Kidney (tissue), 22 donors: ENCODE measurements at places on chromosomes 2 and 18. TPM values are rescaled to one million over a fixed set of nuclear protein-coding genes. Genes with fewer than 3 reads are reported as not detected.

- no peaks in the 10 kb centered on the region for H3K4me1 ChIP-seq
- H3K4me3 ChIP-seq = no peak overlapping the region
- no peak for DNase-seq
- no peak overlapping the region for H3K27ac ChIP-seq
- no peaks in the 10 kb centered on the region for H3K36me3 ChIP-seq
- H3K27me3 ChIP-seq = no peaks in the 10 kb centered on the region
Observed at GRCh38 chr2:230307485-230307884, 19.5 kb upstream of the SP140L start.

GRCh38 chr2:236794176-236794957, 224.7 kb downstream of the ACKR3 start:
- no peak overlapping the region for H3K27ac ChIP-seq
- no peaks in the 10 kb centered on the region for H3K36me3 ChIP-seq
- no peaks in the 10 kb centered on the region for H3K4me1 ChIP-seq
- no peak overlapping the region for H3K4me3 ChIP-seq
- no peaks in the 10 kb centered on the region for H3K27me3 ChIP-seq

- H3K27ac ChIP-seq = peak overlapping the region; percentile 85
- peak overlapping the region; percentile 90 for H3K4me3 ChIP-seq
- no peak for DNase-seq
- H3K36me3 ChIP-seq = peaks cover 54% of the 10 kb centered on the region
Observed at GRCh38 chr2:219178377-219179175, 501 bp downstream of the RETREG2 start.

DNA sequence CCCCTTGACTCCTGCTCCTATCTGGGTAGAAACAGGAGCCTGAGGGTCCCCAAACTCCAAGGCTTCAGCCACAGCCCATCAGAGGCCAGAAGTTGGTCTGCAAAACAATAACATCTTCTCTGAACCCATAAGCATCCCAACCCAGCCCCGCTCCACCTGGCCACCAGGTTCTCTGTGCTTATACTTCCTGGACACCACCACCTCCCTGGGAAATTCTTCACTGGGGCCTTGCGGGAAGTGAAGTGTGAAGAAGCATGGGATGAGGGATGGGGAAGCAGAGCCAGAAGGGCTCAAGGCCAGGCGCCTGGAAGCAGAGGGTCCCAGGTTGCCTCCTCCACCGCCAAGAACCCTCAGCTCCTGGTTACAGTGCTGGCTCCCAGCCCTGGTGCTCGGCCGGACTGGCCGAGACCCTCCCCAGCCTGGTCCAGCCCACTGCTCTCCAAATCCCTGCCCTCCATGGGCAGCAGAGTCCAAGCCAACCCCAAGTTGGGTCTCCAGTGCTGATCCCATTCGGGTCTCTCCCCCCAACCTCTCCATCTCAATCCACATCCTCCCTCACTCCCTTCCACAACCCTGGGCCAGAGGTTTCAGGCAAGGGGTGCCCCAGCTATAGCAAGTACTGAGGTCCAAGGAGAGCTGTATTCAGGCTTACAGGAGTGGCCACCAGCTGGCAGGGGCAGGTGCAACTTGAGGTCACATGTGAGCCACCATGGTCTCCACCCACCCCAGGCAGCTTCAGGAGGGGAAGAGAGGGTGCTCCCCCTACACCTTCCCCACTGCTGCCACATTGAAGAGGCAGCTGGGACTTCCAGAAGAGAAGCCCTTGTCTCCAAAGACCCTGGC, 60.7 kb downstream of the TNS1 start:
- H3K36me3 ChIP-seq = no peaks in the 10 kb centered on the region
- H3K4me1 ChIP-seq = peaks cover 55% of the 10 kb centered on the region
- no peaks in the 10 kb centered on the region for H3K27me3 ChIP-seq
- DNase-seq = no peak
- peak overlapping the region; percentile 98 for H3K4me3 ChIP-seq

DNA sequence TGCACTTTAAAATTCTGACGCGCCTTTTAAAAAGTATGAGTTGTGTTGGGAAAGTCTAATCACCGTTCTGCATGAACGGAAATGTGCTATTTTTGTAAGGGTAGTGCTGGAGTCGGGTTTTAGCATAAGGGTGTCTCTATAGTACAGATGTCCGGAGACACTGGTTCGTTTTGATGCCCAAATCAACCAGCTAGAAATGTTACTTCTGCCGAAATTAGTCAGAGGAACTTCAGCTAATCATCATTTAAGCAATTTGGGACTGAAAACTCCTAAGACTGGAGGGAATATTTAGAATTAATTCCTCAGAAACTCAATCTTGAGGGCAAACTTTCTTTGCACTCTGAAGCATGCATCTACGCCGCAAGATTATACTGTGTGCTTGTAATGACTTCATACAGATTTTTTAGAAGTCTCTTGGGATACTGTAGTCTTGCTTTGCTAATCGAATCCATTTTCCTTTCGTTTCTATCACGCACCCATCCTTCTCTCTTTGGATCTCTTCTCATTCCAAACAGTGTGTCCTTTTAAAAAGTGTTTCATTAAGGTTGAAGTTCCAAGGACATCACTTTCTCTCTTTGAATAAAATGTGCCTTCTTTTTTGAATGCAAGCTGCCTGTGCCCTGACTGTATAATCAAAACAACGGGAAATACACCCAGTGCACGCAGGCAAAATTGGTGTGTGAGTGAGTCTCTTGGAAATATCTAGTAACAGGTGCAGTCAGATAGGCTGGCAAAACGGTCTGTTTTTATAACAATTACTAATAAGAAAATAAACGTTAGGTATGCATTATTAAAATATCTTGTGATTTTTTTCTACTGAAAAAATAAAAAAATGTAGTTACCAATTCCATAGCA, 270.9 kb upstream of the TCF4 start:
- DNase-seq = no peak
- no peaks in the 10 kb centered on the region for H3K36me3 ChIP-seq
- H3K27me3 ChIP-seq = no peaks in the 10 kb centered on the region
- no peak overlapping the region for H3K27ac ChIP-seq
- no peaks in the 10 kb centered on the region for H3K4me1 ChIP-seq

DNA sequence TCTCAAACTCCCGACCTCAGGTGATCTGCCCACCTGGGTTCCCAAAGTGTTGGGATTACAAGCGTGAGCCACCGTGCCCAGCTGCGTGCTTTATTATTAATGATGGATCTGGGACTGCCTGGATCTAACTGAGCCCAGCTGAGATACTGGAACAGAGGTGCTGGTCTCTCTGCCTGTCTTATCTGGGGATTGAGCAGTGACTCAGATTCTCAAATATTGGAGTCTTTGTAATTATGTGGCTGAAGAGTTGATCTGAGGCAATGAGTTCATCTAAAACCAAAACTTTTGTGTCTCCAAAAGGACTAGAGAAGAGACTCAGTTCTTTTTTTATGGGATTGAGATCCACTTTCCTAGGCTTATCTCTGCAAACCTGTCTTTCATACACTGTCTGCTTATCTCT, 16.3 kb downstream of the PLEKHB2 start:
- no peak overlapping the region for H3K4me3 ChIP-seq
- H3K36me3 ChIP-seq = peaks cover 17% of the 10 kb centered on the region
- no peak overlapping the region for H3K27ac ChIP-seq
- H3K27me3 ChIP-seq = no peaks in the 10 kb centered on the region

- H3K4me1 ChIP-seq = peaks cover 36% of the 10 kb centered on the region
- DNase-seq = no peak
- H3K27me3 ChIP-seq = no peaks in the 10 kb centered on the region
- H3K27ac ChIP-seq = peak overlapping the region; percentile 98
- H3K4me3 ChIP-seq = peak overlapping the region; percentile 92
Observed at GRCh38 chr2:43222475-43223309, 3.7 kb downstream of the ZFP36L2 start.

DNA sequence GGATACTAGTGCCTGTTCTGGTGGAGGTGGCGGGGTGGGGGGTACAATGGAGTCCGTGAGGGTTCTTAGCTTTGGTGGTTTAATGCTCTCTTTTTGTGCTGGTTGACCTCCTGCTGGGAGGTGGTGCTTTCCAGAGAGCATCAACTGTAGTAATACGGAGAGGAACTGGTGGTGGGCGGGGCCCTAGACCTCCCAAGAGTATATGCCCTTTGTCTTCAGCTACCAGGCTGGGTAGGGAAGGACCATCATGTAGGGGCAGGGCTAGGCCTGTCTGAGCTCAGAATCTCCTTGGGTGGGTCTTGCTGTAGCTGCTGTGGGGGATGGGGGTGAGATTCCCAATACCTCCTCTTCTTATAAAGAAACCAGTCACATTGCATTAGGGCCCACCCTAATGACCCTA, 27.1 kb downstream of the CAMKMT start:
- no peak for DNase-seq
- H3K27me3 ChIP-seq = no peaks in the 10 kb centered on the region
- no peaks in the 10 kb centered on the region for H3K36me3 ChIP-seq
- no peak overlapping the region for H3K4me3 ChIP-seq

DNA sequence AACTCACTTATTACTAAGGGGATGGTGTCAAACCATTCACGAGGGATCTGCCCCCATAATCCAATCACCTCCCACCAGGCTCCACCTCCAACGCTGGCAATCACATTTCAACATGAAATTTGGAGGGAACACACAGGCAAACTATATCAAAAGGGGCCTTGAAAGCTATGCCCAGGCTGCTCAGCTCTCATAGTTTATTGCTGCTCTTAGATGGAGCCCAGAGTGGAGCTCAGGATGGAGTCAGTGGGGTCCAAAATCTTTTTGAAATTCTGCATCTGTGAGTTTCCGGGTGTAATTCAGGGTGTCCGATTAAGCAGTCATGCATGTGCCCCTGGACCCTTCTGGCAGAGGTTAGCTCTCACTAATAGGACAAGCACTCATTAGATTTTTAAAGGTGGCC, 24.3 kb downstream of the RHOB start:
- no peak overlapping the region for H3K27ac ChIP-seq
- peaks cover 22% of the 10 kb centered on the region for H3K4me1 ChIP-seq
- no peak for DNase-seq

- H3K27ac ChIP-seq = no peak overlapping the region
- no peaks in the 10 kb centered on the region for H3K4me1 ChIP-seq
- no peaks in the 10 kb centered on the region for H3K27me3 ChIP-seq
- DNase-seq = peak; percentile 66
- H3K36me3 ChIP-seq = no peaks in the 10 kb centered on the region
Observed at GRCh38 chr18:47754311-47755101, 176.0 kb downstream of the SMAD2 start.

DNA sequence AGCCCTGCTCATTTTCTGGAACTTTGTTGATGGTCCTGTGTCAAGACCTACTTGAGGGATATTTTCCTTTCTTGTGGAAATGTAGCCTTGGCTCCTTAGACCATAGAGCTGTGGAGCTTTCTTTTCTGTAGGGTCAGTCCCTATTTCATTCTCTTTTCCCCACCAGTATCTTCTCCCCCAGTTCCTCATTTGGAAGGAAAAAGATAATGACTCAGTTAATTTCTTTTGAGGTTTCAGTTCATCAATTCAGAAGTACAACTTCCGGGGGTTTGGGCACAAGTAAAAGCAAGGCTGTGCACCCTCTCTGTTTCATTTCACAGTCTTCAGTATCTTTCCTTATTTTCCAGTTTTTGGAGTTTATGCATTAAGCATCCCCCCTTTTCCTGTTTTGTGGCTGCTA, 70.7 kb downstream of the CDC42EP3 start:
- H3K36me3 ChIP-seq = no peaks in the 10 kb centered on the region
- H3K4me3 ChIP-seq = no peak overlapping the region

DNA sequence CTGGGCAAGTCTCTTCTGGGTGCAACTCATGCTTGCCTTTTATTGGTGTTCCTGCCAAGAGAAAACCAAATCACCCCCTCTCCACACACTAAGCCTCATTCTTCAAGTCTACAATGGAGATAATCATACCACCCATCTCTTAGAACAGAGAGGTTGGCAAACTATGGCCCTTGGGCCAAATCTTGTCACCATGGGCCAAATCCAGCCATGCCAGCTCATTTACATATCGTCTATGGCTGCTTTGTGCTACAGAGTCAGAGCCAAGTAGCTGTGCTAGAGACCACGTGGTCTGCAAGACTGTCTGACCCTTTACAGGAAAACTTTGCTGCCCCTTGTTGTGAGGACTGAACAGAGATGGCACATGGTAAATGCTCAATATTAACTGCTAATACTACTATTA, 270.3 kb upstream of the PARD3B start:
- DNase-seq = no peak
- H3K36me3 ChIP-seq = no peaks in the 10 kb centered on the region
- no peak overlapping the region for H3K4me3 ChIP-seq

GRCh38 chr2:72892506-72893173, 5.4 kb downstream of the SPR start:
- peaks cover 26% of the 10 kb centered on the region for H3K4me1 ChIP-seq
- DNase-seq = peak; percentile 81
- H3K4me3 ChIP-seq = no peak overlapping the region
- H3K27ac ChIP-seq = no peak overlapping the region

DNA sequence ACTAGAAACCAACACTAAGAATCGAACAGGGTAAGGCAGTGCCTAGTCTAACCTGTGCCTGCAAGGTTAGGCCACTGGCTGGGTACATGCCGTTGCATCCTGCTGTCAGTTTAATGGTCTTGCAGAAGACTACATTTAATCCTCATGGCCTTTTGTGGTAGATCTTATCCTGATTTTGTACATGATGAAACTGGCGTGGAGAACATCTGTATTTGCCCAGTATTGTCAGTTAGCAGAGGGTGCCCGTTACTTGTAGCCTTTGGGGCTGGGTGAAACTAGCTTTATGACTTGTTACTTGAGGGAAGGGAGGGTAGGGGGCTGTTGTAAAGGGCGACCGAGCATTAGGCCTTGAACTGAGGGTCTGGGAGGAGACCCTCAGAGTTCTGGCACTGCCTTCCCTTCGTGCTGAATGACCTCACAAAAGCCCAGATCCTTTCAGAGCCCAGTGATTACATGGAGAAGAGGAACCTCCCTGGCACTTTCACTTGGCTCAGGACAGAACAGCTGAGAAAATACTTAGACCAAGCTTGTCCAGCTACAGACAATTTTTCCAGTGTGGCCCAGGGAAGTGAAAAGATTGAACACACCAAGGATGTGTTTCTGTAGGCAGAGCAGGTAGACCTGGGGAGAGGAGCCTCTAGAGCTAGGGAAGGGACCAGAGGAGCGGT, 19.5 kb downstream of the SLC20A1 start:
- DNase-seq = no peak
- H3K4me1 ChIP-seq = no peaks in the 10 kb centered on the region
- no peak overlapping the region for H3K27ac ChIP-seq
- no peaks in the 10 kb centered on the region for H3K27me3 ChIP-seq
- no peak overlapping the region for H3K4me3 ChIP-seq

GRCh38 chr2:98391581-98392270, 45.5 kb downstream of the CNGA3 start:
- no peaks in the 10 kb centered on the region for H3K4me1 ChIP-seq
- no peak for DNase-seq
- no peak overlapping the region for H3K4me3 ChIP-seq
- H3K27ac ChIP-seq = no peak overlapping the region
- no peaks in the 10 kb centered on the region for H3K27me3 ChIP-seq
- H3K36me3 ChIP-seq = no peaks in the 10 kb centered on the region

GRCh38 chr18:12328179-12328823, 20.3 kb downstream of the TUBB6 start:
- no peaks in the 10 kb centered on the region for H3K27me3 ChIP-seq
- no peak overlapping the region for H3K27ac ChIP-seq
- peaks cover 6% of the 10 kb centered on the region for H3K36me3 ChIP-seq
- DNase-seq = no peak
- H3K4me1 ChIP-seq = no peaks in the 10 kb centered on the region
- H3K4me3 ChIP-seq = no peak overlapping the region

GRCh38 chr2:57882895-57883515, 163.6 kb upstream of the VRK2 start:
- H3K4me1 ChIP-seq = no peaks in the 10 kb centered on the region
- DNase-seq = no peak
- H3K4me3 ChIP-seq = no peak overlapping the region

Gene VSNL1
- 0.44 TPM for total RNA-seq

Gene NIF3L1
- 24.6 TPM for total RNA-seq

Gene KLHL30
- 5.7 TPM for total RNA-seq

Gene VAMP5
- 46.0 TPM for total RNA-seq

Gene GAL3ST2
- 0.19 TPM for total RNA-seq

Gene FSIP2
- total RNA-seq = 1.2 TPM

Gene ASB18
- not detected for total RNA-seq

Gene LCT
- not detected for total RNA-seq
